ENCODE measurements at places on chromosomes 4 and X.

DNA sequence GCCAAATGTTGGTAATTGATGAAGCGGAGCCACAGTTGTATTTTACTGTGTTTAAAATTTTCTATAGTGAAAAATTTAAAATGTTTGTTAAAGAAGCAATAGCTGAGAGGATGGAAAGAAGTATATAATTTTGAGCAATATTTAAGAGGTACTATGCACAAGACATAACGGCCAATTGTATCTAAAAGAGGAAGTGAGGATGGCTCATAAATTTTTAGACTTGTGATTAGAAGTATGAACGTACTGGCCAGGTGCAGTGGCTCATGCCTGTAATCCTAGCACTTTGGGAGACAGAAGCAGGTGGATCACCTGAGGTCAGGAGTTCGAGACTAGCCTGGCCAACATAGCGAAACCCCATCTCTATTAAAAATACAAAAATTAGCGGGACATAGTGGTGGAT is 12.7 kb upstream of the HHIP start:
- DNase-seq = peak; percentile 34

DNA sequence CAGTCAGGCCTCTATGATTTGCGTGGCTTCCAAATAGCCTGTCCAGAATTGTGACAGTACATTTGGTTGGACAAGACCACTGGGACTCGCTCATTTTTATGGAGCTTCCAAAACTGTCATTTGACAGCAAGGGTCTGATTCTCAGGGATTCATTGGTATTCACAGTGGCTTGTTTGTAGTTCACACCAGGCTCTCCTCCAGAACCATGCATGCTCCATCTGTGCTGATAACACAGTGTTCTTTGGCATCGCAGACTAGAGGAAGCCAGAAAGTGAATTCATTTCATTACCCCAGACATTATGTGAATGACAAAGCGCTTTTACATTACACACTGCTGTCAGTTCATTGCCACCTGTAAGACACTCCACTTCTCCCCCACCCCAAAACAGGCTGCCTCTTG is 208.3 kb downstream of the ARHGAP10 start:
- peak; percentile 28 for DNase-seq

DNA sequence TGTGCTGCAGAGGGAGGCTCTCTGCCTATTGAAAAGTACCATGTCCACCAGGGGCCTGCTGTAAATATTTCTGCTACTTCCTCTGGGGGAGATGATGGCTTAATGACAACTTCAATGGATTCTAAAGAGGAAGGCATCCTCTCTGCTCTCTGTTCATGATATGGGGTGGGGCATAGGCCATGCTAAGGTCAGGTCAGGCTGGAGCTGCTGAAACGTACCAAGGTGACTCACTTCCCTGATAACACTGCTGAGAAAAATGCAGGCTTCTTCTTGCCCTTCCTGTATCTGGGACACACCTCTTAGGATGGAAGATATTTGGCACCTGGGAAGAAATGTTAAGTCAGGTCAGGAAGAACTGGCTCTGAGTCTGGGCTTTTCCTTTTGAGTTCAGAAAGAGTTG is 31.5 kb downstream of the HS3ST1 start:
- no peak for DNase-seq

- no peak for DNase-seq
Measured at GRCh38 chrX:110454336-110454735, 95.7 kb downstream of the RTL9 start.

DNA sequence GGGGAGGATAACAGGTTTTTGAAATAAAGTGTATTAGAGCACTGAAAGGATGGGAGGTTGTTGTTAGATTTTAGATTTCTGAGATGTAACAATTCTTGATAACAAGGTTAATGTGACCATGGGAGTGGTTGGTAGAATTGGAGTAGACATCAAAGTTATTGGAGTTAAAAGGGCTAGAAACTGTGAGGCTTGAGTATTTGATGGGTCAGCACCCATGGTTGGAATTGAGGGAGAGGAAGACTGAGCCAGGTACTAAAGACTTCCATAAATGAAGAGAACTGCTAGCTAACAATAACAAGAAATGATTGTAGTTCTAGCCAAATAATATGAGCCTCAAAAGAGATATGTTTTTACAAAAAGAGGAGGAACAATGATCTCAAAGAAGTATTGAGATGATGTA is 98.8 kb downstream of the HEPH start:
- DNase-seq = no peak

DNA sequence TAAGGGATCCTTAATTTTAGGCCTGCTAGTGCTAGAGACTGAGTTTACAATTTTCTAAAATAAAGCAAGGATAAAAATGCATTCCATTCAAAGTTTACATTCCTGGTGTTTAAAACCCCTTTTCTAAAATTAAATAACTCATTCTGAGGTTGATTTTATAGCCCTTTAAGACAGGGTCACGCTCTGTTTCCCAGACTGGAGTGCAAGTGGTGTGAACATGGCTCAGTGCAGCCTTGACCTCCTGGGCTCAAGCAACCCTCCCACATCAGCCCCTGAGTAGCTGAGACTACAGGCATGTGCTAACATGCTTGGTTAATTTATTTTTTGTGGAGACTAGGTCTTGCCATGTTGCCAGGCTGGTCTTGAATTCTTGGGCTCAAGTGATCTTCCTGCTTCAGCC is 6.8 kb upstream of the CDKL2 start:
- DNase-seq = no peak

DNA sequence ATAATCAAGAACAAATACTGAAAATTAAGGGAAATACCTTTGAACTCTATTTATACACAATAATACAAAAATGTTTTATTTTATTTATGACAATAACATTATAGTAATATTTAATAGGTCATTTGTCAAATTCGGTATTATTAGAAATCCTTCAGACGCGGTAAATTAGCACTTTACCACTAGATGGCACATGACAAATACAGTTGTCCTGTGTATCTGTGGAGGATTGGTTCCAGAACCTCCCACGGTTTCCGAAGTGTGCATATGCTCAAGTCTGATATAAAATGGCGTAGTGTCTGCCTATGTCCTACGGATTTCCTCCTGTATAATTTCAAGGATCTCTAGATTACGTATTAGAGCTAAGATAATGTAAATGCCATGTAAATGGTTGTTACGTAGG is 8.1 kb upstream of the LINC00632 start:
- DNase-seq = peak; percentile 47

GRCh38 chr4:82560853-82561785 is 669 bp downstream of the TMEM150C start:
- DNase-seq = no peak

GRCh38 chrX:68789966-68790365 is 38.9 kb upstream of the EFNB1 start:
- no peak for DNase-seq

GRCh38 chrX:153507484-153508178 is 9.8 kb upstream of the ATP2B3 start:
- peak; percentile 74 for DNase-seq

- peak; percentile 13 for DNase-seq
Measured at GRCh38 chrX:110125446-110126162, 122.7 kb downstream of the TMEM164 start.

DNA sequence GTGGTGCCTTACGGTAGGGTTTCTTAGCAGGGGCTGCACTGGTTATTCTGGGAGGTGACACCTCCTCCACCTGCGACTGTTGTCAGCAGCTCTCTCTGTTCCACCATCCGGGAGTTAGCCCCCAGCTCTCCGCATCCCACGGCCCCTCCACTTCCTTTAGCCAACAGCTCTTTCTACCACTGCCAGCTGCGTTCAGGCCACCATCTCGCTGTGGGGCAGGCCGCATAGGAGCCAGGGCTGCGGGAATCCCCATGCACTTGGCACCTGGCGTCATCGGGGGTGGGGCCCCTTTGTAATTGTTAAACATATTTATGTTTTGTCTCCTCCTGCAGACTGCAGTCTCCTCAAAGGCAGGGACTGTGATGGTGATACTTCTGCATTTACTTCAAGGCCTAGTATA is 480.2 kb downstream of the SMARCA1 start:
- DNase-seq = no peak

- no peak for DNase-seq
Measured at GRCh38 chr4:164706675-164707074, 47.3 kb upstream of the SMIM31 start.
